T-helper 17 cell (primary cell): ENCODE measurements at places on chromosomes 4 and X.

DNA sequence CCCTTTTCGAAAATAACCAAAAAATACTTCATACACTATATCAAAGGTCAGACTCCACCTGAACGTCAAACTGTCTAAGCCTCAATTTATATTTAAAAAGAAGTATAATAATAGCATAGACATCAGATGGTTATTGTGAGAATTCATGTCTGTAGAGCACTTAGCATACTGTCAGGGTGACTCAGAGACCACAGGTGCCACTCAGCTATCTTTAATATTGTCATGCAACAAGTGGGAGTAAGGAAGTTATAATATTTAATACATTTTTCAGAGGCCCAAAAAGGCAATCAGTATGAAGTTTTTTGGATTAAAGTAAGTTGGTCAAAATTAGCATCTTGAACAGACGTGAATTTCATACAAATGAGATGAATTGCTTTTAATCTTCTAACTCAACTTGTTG lies 93.3 kb downstream of the PHOX2B start:
- no peak for DNase-seq

DNA sequence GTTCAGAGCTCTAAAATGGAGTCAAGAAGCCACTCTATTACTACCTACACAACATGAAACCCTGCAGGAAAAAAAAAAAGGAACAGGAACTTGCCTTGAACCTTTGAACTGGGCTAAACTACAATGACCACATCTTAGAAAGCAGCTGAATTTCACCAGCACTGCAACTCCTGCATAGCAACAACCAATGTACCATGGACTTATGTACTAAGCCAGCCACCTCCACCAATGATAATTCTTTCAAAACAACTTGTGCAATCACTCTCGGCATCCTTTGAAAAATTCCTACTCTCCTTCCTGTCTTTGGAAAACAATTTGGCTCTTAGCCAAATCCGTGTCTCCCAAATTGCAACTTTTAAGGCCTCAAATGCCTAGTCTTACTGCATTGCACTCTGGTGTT lies 26.8 kb upstream of the FMR1 start:
- DNase-seq = no peak

- DNase-seq = no peak
Measured at GRCh38 chr4:7398104-7398423, 36.7 kb downstream of the PSAPL1 start.

DNA sequence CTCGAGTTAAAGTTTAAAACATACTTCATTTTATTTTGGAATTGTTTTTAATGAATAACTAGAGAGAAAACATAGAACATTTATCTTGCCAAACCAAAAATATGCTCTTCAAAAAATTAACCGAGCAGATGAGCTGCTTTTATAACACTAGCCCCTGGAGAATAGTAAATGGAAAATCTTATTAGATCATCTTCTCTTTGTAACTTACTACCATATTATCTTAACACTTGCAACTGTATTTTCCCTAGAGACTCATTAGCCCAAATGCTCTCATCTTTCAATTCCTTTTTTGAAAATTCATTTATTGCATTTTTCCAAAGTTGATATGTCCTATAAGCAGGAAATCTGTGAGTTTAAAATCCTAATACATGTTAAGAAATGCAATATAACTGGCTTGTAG lies 143.3 kb downstream of the CAMK2D start:
- no peak for DNase-seq

GRCh38 chr4:100017637-100018310 lies 67.7 kb upstream of the H2AZ1 start:
- DNase-seq = no peak

- no peak for DNase-seq
Measured at GRCh38 chr4:127140306-127140705, 492.5 kb upstream of the INTU start.

- DNase-seq = no peak
Measured at GRCh38 chrX:77455437-77455836, 8.2 kb downstream of the FGF16 start.

- no peak for DNase-seq
Measured at GRCh38 chr4:41609851-41610250, 71.9 kb downstream of the LIMCH1 start.

DNA sequence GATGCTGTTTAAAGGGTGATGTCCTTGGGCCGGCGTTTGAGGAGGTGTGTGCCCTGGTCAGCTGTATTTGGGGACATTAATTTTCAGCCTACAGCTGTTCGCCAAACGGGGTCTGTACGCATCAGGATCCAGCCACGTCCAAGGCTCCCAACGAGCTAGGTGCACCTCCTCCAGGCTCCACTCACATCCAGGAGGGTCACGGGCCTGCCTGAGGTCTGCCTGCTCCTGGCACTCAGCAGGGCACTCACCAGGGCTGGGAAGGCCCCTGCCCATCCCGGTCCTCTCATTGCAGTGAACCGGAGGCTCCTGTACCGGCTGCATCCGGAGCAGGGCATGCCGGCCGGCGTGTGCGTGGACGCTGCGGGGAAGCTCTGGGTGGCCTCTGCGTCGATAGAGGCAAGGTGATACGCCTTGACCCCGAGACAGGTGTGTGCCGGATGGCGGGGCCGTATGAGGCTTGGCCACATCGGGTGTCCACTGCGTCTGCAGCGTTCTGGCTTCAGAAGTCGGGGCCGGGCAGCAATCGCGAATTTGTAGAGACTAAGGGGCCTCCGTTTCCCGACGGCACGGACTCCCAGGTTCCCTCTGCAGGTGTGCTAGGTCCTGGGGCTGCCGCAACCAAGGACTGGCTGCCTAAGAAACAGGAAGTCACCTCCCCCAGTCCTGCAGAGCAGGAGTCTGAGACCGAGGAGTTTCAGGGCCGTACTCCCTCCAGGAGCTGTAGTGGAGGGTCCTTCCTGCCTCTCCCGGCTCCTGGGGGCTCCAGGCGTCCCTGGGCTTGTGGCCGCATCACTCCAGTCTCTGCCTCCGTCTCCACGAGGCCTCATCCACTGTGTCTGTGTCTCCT lies 27.5 kb upstream of the PLCXD1 start:
- no peak for DNase-seq

- DNase-seq = no peak
Measured at GRCh38 chr4:169243825-169244609, 26.7 kb downstream of the SH3RF1 start.

DNA sequence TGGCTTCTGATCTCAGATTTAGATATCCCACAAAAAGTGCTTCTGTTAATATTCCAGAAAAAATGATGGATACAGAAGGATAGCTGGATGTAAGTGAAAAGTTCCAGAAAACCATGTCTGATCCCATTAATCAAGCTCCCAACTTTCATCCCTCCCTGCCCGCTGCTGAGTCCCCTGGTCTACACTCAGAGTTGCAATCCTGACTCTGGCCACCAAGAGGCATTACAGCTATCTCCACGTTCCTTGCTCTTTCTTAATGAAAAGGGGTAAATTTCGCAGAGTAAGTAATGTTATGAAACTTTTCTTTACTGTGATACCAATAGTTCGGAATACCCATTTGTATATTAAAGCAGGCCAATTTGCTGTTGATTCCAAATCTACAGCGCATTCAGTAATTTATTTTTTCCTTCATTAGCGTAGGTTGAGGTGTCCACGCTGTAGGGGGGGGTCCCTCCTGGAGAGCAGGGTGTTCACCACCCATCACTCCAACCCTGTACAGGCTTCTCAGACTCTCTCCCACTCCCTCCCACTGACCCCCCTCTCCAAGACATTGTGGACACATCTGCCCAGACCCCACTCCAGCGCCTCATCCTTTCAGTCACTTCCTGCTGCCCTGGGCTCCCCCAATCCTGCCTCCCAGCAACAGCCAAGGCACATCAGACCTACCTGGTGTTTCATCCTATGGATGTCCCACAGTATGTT lies 55.1 kb downstream of the RAB40A start:
- peak; percentile 11 for DNase-seq

- DNase-seq = no peak
Measured at GRCh38 chrX:57822398-57822797, 87.9 kb downstream of the ZXDA start.
